RWPE2 (cell line): ENCODE measurements at places on chromosomes 3 and 15.

GRCh38 chr3:100020876-100021644, 93.2 kb downstream of the FILIP1L start:
- DNase-seq = no peak

DNA sequence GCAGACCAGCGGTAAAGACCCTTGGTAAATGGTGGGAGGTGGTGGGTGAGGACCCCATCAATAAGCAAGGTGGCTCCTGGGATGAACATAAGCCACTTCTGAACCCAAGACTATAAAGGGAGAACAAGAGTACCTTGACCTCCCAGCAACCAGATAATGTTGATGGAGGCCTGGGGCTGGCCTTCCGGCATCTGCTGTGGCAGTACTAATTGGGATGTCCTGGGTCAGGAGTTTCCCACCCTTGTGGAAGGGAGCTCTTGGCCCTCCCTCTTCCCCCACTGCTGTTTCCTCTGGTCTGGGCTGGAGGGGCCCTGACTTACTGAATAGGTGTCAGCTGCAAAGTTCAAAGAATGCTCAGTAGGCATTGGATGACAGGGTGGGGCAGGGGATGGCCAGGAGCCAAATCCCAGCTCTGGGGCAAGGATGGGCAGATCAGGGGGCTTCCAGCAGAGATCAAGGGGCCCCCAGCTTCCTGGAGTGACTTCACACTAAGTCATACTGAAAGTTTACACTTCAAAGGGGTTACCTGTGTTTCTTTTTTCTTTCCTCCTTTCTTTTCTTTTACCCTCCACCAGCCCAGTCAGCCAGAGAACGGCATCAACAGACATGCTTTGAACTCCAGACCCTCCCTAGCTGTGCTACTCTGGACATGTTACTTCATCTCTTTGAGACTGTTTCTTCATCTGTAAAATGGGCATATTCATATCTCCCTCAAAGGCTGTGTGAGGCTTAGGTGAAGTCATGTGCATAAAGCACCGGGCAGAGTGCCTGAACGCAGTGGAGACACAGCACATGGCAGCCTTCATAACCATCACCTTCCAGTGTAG, 1.5 kb downstream of the RBP1 start:
- no peak for DNase-seq

GRCh38 chr15:84599906-84600305, 903 bp upstream of the ZSCAN2 start:
- peak; percentile 57 for DNase-seq

DNA sequence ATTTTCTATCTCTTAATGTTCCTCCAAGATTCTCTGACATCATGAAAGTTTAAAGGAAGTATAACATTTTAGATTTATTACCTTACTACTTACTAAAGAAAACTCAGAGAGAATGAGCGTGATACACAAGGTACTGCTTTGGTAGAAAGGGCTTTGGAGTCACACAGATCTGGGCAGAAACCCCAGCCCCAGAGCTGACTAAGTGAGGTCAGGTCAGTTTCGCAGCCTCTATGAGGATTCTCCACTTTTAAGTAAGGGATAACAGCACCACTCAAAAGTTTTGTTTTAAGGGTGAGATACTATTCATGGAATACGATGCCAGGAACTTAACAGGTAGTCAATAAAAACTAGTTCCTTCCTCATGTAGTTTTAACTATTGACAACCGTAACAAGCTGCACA, 76.1 kb downstream of the CLDN11 start:
- no peak for DNase-seq

DNA sequence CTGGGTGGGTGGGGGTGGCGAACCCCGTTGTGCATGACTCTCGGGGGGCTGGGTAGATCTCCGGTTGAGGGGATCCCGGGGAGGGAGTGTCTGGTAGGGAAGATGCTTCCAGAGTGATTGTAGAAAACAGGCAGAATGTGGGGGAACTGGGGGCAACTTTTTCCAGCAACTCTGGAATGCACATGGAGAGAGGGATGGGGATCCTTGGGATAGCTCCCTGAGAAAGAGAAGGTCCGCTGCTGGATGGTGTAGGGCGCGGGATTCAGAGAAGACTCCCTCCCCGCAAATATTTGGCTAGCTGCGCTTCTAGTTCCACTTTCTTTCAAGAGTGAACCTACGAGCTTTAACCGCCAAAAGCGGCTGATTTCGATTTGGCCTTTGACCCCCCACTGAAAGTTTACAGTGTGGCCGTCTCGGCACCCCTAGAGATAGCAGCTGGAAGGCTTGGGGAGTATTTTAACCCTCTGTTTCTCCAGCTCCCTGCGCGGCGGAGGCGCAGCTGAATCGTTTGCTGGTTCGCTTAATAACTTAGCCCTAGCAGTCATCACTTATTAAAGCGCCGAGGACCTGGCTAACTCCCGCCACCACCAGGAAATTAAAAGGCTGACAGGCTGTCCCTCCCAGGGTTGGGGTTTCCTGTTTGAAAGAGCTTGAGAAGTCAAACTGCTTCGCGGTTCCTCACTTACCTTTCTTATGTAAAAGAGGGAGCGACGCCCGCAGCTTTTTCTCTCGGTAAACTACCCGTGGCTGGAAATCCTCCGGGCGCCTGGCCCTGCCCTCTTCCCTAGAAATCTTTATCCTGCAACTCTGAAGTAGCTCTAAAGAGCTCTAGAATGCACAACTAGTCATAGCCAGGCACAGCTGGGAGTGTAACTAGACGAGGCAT, 1.2 kb downstream of the PHLDB2 start:
- peak; percentile 77 for DNase-seq

DNA sequence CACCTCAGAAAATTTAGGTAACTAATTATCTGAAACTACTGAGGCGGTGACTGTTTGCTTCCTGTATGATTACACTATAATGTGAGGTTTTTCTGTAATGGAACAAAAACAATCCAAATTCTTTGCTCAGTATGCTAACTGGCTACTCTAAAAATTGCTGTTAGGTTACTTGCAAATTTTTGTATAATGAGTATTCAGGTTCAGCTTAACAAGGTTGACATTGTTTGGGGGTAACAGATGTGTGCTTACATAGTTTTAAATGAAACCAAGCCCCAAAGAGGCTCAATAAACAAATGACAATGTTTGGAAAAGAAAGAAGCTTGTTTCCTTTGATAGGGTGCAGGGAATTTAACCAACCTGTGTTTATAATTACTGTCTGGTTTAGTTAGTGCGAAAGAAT, 414.5 kb upstream of the MDFIC2 start:
- DNase-seq = no peak

- no peak for DNase-seq
Observed at GRCh38 chr15:66838671-66839239, 136.7 kb downstream of the SMAD6 start.

DNA sequence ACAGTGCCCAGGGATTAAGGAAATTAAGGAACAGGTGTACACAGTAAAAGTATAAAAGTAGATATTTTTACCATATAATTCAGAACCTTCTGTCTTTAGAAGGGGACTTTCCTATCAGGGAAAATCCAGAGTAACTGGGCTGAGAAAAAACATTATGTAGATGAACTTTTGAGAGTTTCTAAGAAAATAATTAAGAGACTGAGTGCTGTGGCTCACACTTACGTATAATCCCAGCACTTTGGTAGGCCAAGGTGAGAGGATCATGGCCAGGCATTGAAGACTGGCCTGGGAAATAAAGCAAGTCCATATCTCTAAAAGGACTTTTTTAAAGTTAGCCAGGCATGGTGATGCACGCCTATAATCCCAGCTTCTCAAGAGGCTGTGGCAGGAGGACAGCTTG, 1021.8 kb downstream of the FHIT start:
- no peak for DNase-seq

- no peak for DNase-seq
Observed at GRCh38 chr3:146148468-146148931, 12.5 kb downstream of the PLOD2 start.

DNA sequence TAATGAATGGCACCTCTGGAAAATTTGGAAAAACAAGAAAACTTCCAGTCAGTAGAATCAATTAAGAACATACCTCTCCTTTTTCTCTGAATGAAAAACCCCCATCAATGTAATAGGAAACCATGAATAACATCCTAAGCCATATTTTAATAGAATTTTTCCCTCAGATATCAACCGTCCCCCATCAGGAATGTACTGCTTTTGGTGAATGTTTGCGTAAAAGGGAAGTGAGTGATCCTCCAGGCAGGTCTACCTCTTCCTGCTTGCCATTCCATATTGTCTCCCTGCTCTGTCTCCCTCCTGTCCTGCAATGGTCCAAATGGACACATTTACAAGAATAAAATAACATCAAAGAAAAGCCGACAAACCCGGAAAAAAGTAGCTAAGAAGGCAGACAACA, 30.8 kb downstream of the LAMP3 start:
- no peak for DNase-seq
